Caudate nucleus (tissue), 63 donors: ENCODE measurements at places on chromosomes 7 and 10.

- DNase-seq = no peak
Observed at GRCh38 chr10:132145521-132146185, 41.1 kb upstream of the DPYSL4 start.

- no peak for DNase-seq
Observed at GRCh38 chr7:81845744-81846241, 75.9 kb upstream of the HGF start.

GRCh38 chr10:83592337-83592935 is 546.9 kb upstream of the GHITM start:
- no peak for DNase-seq

DNA sequence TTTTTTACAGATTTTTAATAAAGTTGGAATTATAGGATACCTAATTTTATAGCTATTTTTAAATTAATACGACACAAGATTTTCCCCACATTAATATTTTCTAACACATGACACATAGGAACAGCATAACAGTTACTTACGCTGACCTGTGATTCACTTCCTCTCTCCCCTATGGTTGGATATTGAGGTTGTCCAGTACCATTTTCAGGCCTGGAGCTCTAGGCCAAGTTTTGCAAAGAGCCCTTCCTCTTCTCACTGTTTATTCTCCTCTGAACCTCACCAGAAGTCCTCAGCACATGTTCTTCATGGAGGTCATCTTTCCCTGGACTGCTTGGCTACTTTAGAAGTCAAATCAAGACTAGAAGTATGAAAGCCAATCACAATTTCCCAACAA is 28.2 kb downstream of the LYZL1 start:
- DNase-seq = no peak

DNA sequence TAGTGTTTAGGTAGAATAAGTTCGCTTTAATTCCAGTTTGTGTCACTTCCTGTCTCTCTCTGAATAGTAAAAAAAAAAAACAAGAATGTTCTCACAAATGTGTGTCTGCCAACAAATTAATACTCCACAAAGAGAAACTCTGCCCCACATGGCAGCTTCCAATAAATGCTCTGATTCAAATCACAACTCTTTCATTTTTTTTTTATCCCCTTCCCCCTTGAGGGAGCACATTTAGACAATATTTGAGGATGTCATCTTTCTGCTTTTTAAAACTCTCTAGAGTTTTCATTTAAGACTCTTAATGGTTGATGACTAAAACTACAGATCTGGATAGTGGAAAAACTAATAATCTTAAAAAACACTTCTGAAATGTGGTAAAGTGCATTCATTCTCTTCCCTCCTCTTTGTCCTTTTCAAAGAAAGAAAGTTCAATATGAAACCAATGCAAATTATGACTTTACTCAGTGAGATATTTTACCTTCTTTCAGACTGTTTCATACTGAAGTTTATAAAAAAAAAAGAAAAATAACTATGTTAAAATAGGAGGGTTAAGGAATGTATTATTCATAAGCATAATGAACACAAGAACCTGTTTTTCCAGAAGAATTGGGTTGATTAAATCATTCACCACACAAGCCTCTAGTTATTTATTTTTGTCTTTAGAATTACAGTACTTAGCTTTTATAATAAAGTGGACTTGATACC is 42.3 kb downstream of the ARID5B start:
- no peak for DNase-seq

DNA sequence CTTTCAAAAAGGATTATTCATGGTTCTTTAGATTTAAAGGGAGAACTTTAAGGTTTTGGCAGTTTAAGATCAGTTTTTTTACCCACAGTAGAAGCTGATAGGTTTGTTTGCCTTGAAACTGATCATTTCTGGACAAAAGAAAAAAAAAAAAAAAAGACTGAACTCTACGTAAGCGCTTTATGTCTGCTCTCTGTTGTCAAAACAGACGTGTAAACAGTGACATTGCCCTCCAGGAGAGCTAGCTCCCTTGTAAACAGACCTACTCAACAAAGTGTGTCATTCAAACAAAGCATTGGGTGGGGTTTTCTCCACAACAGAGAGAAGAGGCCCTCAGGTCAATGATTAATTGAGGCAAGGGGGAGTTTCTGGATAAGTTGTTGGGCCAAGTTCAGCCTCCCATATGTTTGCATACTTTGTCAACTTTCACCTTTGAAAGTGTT is 568.1 kb upstream of the LRRN3 start:
- no peak for DNase-seq

GRCh38 chr10:84540617-84541288 is 212.4 kb downstream of the CCSER2 start:
- peak; percentile 43 for DNase-seq

DNA sequence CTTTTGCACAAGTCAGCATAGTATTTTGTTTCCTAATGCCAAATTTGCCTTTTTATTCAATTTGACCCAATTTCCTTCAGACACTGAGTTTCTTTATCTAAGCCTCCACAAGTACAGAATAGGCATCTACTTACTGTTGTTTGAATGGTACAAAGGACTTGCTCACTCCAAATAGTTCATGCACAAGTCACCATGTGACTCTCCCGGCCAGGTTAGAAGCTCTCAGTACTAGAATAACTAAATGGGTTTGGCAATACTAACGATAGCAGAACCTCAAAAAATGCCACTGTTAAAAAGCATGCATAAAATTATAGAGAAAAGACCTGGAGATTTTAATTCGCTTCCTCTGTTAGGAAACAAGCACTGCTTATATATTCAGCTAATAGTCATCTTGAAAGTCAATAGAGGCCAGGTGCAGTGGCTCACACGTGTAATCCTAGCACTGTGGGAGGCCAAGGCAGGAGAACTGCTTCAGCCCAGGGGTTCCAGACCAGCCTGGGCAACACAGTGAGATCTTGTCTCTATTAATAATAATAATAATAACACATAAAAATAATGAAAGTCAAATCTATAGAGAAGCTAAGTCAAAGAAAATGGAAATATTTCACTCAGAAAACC is 335.8 kb upstream of the MBL2 start:
- DNase-seq = no peak

DNA sequence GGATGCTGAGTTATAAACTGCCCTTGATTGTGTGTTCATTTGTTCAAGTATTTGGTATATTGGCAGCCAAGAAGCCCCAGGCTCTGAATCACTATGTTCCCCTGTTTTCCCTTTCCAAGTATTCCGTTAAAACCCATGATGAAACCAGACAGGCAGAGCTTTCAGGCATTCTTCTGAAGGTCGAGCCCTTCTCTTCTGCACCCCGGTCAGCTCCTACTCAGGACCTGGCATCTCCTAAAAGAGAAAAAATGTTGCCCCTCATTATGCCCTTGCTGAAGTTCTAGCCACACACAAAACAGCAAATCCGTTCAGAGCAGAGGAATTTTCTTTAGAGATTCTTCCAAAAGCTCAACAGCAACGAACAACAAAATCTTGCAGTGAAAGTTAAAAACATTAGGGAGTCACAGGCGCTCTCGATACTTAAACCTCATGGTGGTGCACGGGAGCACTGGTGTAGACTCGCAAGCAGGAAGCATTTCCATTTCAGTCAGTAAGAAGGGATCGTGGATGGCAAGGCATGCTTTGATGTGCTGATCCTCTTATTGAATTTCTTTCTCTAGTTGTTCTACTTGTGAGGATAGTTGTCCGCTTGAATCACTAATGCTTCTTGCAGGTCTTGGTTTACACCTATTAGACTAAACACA is 264.9 kb downstream of the SKIDA1 start:
- DNase-seq = peak; percentile 51

GRCh38 chr7:115805458-115805857 is 225.1 kb downstream of the TFEC start:
- no peak for DNase-seq

- no peak for DNase-seq
Observed at GRCh38 chr7:120164-120991, 72.0 kb upstream of the FAM20C start.

GRCh38 chr10:3053155-3053554 is 14.2 kb upstream of the PFKP start:
- no peak for DNase-seq

- no peak for DNase-seq
Observed at GRCh38 chr7:16926861-16927260, 45.1 kb upstream of the AGR3 start.

- no peak for DNase-seq
Observed at GRCh38 chr7:83643012-83643411, 5.9 kb downstream of the SEMA3E start.

- DNase-seq = no peak
Observed at GRCh38 chr10:69428165-69428564, 11.4 kb upstream of the TACR2 start.

GRCh38 chr7:23279819-23280525 is 19.2 kb upstream of the MALSU1 start:
- DNase-seq = no peak

DNA sequence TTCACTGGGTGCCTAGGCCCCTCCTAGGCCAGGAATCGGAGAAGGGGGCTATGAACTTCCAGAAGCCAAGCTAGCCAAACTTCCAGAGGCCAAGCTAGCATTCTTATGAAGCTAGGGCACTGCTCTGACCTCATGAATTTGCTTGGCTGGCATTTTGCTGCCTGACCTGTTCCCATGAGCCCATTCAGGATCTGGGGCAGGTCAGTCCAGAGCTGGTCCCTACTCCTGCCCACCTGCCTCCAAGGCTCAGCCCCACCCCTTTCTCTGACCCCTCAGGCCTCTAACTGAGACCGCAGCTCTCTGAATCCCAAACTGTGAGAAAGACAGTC is 1.3 kb upstream of the PPIF start:
- no peak for DNase-seq

- DNase-seq = no peak
Observed at GRCh38 chr10:112287844-112288243, 4.6 kb downstream of the TECTB start.

- no peak for DNase-seq
Observed at GRCh38 chr10:20674926-20675325, 222.2 kb downstream of the NEBL start.

DNA sequence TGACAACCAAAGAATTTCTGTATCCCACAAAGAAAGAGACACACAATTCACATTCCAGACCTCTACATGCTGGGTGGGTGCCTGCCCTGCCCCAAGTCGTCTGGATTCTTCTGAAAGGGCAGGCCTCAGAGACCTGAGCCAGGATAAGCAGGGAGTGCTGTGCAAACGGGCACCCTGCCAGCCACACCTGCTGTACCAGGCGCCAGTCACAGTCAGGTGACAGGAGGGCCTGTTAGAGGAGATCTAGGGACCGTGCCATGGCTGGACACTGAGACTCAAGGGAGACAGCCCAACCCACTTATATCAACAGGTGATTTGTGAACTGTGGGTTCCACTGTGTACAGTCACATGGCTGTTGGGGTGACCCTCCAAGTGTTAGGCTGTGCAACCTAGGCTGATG is 103.1 kb upstream of the AFAP1L2 start:
- no peak for DNase-seq

DNA sequence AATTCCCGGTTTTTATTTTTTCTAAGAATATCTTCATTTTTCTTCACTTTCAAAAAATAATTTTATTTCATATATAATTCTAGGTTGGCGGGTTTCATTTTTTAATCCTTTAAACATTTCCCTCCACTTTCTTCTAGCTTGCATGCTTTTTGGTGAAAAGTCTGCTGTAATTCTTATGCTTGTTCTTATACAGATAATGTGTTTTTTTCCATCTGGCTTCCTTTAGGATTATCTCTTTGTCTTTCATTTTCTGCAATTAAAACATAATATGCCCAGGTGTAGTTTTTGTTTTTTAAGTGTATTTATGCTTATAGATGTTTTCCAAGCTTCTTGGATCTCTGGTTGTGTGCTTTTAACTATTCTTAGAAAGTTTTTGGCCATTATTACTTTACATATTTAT is 341.3 kb upstream of the SEMA3C start:
- DNase-seq = no peak

DNA sequence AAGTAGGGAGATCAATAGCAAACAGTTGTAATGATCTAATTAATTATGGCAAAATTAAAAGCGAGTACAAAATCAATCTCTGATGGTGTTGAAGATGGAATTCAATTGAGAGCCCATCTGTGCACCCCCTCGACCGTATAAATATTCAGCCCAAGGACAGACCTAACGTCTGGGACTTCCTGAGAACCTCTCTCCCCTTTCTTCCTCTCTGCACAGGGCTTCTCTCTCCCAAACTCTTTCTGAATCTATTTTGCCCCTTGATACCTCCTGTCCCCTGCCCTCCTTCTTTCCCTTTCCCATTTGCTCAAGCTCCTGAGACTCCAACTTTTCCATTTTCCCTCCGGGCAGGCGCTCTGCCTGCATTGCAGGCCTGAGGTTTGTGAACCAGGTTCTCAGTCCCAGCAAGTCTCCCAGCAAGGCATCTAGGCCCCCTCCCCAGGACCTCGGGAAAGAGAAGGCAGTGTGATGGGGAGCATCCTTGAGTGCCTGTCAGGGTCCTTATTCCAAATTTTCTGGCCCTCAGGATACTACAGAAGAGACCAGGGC is 8.5 kb upstream of the PAX2 start:
- DNase-seq = no peak

GRCh38 chr10:5915451-5915850 is 25.4 kb downstream of the FBH1 start:
- DNase-seq = no peak

GRCh38 chr10:72095195-72095594 is 6.8 kb upstream of the SPOCK2 start:
- no peak for DNase-seq

DNA sequence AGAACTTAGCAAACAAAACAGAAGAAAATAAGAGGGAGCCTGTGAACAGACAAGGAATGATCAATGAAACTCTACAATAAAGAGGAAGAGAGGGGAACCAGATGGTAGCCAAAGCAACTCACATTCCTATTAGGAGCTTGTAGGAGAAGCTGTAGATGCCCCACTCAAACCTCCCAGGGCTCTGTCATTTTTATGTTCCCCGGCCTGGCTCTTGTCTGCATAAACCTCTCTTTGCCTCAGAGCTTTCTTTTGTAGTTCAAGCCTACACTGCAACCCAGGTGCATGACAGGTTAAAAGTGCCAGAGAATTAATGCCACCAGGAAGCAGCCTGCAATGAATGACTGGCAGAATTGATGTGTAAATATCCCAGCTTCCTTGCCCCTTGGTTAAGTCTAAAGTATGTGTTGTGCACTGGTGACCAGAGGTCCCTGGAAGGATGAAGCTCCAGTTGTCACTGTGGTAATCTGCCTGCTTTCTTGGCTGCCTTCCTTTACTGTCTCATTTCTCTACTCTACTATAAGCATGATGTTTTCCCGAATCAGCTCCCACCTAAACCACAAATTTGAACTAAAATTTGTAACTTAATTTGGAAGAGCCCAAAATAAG is 40.4 kb downstream of the HDAC9 start:
- no peak for DNase-seq
